Activated CD4-positive, alpha-beta memory T cell treated with anti-CD3 and anti-CD28 coated beads, Interleukin-2, amount 10 ng/mL, durations not matched to agents 7 days and 5 days (primary cell): ENCODE measurements at places on chromosomes 6 and 20.
A peak's percentile ranks its signal among the peaks of the same experiment; 100 is the strongest.

DNA sequence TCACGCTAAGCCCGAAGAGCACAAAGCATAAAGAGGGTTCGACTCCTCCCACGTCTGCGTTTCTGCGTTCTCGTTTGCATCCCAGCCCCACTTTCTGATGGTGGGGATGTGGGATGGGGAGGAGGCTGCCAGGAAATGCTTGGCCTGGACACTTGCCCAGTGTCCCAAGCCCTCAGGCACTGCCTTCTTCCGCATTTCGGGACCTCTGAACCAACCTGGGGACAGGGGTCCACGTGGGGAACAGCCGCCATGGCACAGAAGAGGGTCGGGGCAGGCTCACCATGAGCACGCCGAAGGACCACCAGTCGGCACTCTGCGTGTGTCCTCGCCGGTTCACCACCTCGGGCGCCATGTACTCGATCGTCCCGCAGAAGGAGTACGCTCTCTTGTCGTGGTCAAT is 88.2 kb downstream of the RAMACL start:
- no peak for DNase-seq

DNA sequence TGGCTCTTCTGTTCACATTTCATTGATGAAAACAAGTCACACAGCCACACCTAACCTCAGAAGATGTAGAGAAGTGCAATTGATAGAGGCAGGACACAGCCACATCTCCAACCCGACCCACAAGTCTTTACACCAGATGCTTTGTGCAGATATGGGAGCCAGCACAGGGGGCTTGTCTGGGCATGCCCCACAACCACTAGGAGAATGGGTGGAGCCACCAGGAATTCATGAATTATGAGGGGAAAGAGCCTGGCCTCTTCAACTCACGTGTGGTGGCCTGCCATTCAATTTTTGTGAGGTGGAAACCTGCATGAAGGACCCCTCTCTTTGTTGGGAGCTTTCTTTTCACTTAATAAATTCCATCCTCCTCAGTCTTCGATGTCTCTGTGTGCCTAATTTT is 79.1 kb downstream of the OGFRL1 start:
- DNase-seq = no peak

DNA sequence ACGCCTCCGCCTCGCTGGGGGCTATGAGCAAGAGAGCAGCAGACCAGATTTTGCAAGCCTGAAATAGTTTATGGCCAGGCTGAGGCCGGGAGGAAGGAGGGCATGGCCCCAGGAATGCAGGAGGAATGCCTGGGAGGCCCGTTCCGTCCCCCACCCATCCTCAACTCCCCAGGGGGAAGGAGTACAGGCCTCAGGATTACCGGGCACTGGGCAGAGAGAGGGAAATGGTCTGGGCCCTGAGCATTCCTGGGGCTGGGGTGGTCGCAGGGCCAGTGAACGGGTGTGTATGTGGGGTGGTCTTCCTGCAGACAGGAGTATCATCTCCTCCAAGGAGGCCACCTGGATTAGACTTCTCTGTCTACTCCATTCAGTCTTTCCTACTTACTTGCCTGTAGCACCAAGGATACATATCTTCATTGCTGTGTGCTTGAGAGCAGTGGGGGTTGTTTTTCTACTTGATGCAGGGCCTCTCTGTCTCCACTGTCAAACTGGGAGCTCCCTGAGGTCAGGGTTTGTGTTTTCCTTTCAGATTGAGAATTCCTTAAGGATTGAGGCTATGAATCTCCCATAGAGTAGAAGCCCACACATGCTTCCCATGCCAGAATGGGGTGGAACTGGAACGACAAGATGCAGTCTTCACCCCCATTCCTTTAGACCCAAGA is 81.3 kb downstream of the VEGFA start:
- DNase-seq = no peak

DNA sequence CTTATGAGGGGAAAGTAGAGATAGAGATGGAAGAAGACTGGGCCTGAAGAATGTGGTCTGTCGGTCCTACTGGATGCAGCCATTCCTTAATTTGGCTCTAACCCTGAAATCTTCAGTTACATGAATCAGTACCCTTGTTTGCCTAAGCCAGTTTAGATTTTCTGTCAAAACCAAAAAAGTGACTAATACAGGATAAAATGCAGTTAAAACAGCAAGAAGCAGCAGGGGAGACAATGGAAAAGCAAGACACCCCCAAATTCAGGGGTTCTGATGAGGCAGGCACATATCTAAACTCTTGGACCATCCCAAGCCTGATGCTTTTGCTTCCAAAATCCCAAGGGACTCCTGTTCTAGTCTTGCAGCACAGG is 17.4 kb upstream of the UBE2V1 start:
- DNase-seq = no peak

- DNase-seq = no peak
Measured at GRCh38 chr6:80403365-80403764, 296.9 kb downstream of the BCKDHB start.

- no peak for DNase-seq
Measured at GRCh38 chr6:21496706-21497105, 96.8 kb upstream of the SOX4 start.

DNA sequence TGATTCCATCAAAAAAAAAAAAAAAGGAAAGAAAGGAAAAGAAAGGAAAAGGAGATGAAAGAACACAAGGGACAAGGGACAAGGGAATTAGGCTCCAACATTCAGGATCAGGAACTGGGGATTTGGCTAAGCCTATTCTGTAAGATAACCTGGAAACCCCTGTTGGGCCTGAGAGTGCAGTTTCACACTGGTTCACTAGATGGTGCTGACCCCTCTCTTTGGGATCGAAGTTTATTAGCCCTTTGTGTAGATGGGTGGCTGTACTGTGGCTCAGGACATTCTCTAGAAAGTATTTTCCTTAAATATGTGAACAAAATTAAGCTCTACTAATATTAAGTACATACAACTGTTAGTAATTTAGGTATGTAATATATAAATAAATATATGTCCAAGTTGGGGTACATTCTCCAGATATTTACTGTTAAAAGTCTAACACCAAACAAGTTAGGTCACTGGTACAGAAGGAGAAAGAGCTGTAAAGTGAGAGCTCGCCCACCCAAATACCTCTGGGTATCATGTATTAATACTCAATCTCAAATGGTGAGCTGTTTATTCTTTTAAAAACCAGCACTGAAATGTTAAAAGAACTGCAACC is 6.3 kb downstream of the OR2A4 start:
- peak; percentile 33 for DNase-seq

- DNase-seq = no peak
Measured at GRCh38 chr20:7503501-7503900, 436.8 kb downstream of the HAO1 start.

DNA sequence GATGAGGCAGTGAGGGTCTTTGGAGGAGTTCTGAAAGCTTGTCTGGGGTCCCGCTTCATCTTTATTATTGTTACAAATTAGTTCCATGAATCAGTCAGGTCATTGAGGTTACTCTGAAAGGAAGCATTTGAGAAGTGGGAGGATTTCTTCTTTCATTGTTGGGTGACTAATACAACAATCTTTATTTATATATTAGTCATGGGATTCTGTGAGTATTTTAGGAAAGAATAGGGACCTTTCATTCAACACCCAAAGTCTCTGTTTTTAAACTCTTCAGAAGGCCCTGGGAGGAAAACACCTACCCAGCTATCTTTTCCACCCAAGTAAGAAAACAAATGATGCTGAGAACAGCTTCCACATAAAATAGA is 98.3 kb downstream of the SOD2 start:
- DNase-seq = no peak

DNA sequence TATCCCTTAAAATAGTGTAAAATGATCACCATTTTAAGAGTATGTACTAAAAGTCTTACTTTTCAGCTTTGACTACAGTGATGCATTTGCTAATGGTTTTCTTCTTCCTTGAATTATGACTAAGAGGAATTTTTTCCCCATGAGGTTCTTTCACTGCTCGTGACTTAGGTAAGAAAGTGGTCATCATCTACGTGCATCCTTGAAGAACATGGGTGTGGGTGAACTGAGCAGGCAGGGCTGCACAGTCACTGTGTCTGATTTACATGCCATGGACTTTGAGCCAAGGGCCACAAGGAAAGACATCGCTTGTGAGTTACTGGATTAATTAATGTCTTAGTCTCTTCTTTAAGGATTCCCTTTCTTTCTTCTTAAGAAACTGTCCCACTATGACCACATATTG is 33.3 kb downstream of the NQO2 start:
- DNase-seq = no peak
